GM18507 (cell line): ENCODE measurements at places on chromosomes 2 and 18.

GRCh38 chr2:201049455-201049854 lies 22.0 kb downstream of the HYCC2 start:
- no peak for DNase-seq

DNA sequence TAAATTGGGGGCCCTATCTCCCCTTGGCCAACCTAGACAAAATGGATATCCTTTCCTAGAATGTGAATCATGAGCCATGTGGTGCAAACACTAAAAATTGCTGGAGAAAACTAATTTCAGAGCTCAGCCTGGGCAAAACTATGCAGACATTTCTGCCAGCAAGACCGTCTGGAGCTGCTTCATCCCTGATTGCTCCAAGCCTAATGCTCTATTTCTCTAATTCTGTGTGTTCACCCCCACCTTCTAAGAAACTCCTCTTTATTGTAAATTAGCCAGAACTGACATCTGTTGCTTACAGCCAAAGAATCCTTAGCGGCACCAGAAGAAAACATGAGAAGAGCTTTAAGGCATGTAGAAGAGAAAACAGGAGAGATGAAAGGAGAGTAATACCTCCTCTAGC lies 337.7 kb upstream of the CHAC2 start:
- DNase-seq = no peak

GRCh38 chr2:218128781-218129457 lies 3.1 kb downstream of the CXCR2 start:
- DNase-seq = no peak

DNA sequence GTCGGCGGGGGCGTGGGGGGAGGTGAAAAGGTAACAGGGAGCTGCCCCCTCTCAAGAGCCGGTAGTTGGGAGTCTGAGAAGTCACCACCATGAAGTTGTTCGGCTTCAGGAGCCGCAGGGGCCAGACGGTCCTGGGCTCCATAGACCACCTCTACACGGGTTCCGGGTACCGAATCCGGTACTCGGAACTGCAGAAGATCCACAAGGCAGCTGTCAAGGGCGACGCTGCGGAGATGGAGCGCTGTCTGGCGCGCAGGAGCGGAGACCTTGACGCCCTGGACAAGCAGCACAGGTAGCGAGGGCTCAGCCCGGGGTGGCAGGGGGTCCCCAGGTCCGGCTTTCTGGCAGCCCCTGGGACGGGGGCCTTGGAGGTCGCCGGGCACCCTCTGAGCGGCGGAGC lies 47.1 kb upstream of the ZNF519 start:
- DNase-seq = no peak

- DNase-seq = no peak
Measured at GRCh38 chr18:78780719-78781600, 198.7 kb upstream of the SALL3 start.

GRCh38 chr2:207704078-207704477 lies 7.4 kb upstream of the CCNYL1 start:
- no peak for DNase-seq

DNA sequence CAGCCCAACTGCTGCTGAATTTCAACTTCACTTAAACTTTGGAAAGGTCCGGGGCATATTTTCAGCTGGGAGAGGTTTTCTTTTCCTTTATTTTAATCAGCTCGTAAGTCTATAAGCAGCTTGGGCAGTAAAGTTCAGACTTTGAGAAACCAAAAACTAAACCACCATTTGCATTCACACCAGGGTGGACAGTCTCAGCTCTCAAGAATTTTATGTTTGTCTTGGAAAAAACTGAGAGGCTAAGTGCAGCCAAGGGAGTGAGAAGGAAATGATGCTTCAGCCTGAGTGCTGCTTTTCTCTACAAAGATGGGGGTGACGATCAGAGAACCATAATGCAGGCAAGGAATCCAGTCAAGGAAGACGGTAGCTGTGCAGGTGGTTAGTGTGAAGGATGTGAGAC lies 30.2 kb downstream of the MCFD2 start:
- DNase-seq = no peak

DNA sequence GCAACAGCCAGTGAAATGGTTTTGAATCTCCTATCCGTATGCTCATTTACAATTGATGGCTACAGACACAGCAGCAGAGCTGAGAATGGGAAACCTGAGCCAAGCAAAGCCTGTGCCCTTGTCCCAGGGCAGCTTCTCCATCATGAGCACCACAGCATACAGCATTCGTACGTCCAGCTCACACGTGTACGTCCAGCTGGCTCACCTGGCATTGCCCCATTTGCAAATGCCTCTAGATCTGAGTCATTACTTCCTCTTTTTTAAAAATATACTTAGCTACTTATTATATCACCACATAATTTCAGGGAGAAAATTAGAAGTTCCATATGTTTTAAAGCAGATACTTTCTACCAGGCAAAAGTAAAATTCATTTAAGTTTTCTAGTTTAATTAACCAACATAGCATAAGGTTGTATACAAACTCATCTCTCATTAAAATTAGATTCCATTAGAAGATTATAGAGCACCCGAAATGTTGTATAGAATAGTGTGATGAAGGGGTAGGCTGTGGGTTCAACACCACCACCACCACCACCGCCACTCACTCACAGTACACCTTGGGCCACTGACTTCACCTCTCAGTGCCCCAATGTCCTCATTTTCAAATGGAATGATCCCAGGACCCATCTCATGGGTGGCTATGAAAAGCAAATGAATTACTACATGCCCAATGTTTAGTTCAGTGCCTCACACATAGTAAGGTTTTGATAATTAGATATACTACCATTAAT lies 31.4 kb upstream of the TMEM177 start:
- DNase-seq = peak; percentile 12

DNA sequence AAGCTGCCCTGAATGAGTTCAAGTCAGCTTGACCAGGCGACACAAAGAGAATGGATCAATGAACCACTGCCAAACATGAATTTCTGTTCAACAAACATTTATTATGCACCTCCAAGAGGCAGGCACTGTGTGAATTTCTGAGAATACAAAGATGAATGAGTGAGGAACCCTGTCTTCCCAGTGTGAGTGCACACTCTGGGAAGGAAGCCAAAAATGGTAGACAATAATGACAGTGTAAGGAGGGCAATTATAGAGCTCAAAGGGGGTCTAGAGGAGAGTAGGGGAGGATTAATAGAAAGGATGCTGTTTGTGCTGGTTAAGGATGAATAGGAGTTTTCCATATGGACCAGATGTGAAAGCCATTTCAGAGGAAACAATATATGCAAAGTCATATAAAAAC lies 213.4 kb downstream of the DCC start:
- DNase-seq = no peak

- no peak for DNase-seq
Measured at GRCh38 chr18:57334383-57334782, 18.0 kb upstream of the ST8SIA3 start.

GRCh38 chr2:134148172-134148571 lies 105.7 kb upstream of the MGAT5 start:
- no peak for DNase-seq

DNA sequence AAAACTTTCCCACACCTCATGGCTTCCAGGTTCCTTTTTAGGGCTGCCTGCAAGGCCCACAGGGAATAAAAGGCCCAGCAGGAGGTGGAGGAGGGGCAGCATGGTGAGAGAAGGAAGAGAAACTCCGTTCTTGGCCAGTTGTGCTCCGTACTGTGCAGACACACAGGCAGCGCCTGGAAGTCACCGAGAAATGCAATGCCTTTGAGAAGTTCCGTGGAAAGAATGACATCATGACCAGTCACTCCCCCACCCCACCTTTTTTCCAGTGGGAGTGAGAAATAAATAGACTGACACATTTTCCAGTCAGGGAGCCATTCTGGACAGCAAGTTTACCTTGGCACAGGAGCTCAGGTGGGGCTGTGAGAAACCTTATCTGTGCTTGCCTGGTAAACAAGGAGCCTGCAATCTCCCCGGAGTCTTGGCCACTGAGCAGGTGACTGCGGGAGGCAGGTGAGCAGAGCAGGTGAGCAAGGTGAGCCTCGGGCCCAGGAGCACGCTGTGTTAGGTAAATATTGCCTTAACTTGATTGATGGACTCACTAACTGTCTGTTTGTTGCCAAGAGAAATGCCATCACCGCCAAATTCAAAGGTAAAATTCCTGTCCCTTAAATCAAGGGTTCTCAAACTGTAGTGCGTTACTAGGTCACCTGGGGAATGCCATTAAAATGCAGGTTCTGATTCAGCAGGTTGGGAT lies 13.5 kb upstream of the LBH start:
- DNase-seq = no peak

- no peak for DNase-seq
Measured at GRCh38 chr2:238299803-238300202, 11.4 kb upstream of the PER2 start.

GRCh38 chr2:100683231-100683630 lies 120.4 kb downstream of the PDCL3 start:
- DNase-seq = no peak

DNA sequence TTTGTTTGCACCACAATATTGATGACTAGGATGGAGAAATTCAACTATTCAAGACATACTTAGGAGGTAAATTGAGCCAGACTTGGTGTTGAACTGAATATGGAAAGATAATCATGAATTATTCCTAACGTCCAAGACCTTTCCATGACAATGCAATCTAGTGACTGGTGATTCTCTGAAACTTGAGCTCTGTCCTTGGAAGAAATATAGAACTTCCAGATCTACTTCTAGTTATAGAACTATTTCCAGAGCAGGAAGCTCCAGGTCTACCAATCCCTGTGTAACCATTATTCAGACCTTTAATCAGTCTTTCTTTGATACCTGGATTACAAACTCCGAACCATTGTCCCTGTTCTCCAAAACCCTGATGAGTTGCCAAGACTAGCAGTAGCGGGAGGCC lies 272.6 kb upstream of the SLC14A2 start:
- no peak for DNase-seq

DNA sequence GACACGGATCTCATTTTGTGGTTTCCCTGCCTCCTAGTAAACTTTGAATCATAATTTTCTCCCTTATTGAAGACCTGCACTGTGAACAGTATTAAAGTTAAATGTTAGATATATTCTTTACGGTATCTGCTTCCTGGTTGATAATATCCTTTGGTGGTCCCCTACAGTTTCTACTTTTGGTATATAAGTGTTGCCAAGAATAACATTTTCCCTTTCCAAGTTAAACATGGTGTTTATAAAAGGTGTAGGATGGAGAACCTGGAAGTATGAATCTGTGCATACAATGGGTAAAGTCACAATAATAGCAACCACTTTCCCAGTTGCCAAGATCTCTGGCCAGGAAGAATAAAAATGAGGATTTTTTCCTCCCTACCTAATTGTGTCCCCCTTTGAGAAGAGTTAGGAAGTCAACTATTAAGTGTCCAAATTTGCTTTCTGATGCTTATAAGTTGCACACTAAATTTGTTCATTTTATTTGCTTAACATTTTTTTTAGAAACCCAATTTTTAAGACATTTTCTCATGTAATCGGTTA lies 201.0 kb upstream of the STK17B start:
- no peak for DNase-seq

GRCh38 chr2:141557329-141558095 lies 573.3 kb downstream of the LRP1B start:
- DNase-seq = no peak

GRCh38 chr18:80200171-80200931 lies 47.0 kb downstream of the PARD6G start:
- DNase-seq = no peak

- DNase-seq = no peak
Measured at GRCh38 chr18:73752965-73753364, 394.7 kb downstream of the FBXO15 start.

- DNase-seq = no peak
Measured at GRCh38 chr2:49770919-49771318, 616.6 kb upstream of the FSHR start.

DNA sequence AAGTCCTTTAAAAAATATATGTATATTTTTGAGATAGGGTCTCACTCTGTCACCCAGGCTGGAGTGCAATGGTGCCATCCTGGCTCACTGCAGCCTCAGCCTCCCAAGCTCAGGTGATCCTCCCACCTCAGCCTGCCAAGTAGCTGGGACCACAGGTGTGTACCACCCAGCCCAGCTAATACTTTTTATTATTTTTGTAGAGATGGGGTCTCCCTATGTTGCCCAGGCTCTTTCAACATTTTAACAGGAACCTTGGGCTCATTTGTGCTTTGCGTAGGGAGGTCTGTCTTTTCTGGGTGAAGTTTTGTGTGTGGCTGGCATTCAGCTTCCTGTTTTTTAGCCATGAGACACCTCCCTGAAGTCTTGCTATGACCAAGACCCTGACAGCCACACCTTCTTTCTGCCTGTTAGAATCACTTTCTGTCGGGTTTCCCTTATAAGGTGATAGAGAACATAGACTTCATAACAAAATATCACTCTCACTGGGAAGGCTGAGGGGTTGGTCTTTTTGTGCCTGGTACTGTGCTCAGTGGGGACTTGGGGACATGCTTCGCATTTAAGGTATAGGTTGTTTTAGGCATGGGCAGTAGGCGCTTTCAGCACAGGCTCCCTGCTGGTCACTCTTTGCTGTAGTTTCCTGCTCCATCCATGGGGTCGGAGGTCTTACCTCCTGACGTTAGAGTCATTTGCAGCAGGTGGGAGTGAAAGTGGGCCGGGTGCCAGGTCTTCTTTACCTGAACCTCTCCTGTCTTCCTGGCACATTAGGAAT lies 3.4 kb downstream of the RAB31 start:
- DNase-seq = peak; percentile 67

- DNase-seq = no peak
Measured at GRCh38 chr18:77131652-77132368, 773 bp downstream of the MBP start.

DNA sequence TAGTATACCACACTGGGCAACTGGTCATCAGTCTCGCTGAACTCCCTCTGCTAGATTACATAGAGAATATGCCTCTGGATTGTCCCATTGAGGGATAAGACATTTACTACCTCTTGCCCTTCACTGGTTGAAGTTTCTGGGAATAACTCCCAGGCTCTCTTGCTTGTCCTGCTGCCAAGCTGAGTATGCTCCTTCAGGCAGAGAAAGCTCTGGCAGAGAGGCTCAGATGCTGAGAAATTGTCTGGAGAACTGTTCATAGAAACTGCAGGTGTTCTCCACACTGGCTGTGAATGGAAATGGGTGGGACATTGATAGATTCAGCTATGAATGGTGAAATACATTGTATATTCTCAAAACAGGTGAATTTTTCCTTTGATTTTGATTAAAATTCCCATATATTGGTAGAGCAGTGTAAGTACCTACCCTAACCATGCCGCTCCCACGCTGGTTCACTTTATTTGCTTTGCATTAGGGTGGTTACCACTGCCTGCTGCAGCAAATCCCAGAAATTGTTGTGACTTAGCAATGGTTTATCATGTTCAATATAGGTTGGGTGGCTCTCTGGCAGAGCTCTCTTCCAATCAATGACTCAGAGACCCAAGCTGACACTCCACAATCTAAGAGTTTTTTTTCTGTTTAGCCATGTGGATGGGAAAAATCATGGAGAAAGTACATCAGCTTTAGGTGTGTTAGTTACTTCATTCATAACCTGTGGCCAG lies 36.7 kb downstream of the FAM117B start:
- DNase-seq = no peak

GRCh38 chr2:191115391-191115790 lies 35.4 kb downstream of the STAT4 start:
- DNase-seq = no peak
